Hindlimb muscle (tissue), 1 donor: ENCODE measurements at places on chromosomes 12 and 14. TPM values are rescaled to one million over a fixed set of nuclear protein-coding genes. Genes with fewer than 3 reads are reported as not detected.

DNA sequence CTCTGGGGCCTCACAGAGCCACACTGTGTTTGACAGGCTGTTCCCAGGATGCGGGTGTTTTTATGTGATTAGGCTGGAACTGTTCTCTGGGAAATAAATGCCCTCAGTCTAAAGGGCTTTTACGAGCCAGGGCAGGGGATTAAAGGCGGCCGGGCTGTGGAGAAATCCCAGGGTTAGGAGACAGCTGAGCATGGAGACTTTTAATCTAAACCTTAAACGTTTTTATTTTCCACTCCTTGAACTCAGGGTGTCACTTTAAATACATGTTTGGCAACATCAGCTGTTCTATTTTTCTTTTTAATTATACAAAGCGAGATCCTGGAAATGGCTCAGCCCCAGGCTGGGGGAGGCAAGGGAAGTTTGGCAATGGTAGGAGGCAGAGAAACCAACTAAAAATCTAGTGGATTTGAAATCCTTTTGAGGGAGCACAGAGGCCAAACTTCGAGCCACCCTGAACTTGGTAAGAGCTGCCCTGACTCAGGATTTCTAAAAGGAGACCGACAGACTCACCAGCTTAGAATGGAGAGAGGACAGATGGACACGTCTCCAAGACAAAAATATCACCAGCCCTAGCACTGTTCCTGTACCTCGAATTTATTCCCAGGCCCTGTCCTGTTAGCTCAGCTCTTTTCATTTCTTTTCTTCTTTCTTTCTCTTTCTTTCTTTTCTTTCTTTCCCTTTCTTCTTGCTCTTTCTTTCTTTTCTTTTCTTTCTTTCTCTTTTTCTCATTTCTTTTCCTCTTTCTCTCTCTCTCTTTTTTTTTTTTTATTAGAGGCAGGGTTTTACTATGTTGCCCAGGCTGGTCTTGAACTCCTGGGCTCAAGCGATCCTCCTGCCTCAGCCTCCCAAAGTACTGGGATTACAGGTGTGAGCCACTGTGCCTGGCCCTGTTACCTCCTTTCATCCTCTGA is 15.8 kb upstream of the ORAI1 start:
- DNase-seq = no peak

GRCh38 chr12:15979096-15980092 is 68.3 kb downstream of the DERA start:
- DNase-seq = no peak

- peak; percentile 52 for DNase-seq
These were observed 823 bp downstream of the ATG2B start for GRCh38 chr14:96362071-96362964.

DNA sequence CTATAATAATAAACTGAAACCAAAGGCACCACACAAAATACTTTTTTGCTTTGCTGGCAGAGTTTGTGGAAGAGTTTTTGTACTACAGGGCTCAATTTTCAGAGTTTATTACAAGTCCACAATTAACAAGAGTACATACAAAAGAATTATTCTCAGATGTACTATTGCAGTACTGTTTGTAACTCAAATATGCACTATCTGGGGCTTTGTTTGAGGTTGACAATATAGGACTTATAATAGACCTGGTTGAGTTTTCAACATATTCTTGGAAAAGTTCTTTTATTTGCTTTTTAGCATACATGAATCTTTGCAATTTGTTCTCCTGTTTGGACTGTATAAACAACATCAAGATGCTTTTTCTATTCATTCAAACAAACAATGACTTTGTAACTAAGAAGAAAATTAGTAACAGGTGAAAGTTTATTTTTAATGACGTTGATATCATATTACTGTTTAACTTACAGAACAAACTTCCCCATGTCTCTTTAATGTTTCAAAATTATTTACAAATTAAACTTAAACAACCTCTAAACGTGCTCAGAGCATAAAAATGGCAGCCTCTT is 407.4 kb upstream of the PRICKLE1 start:
- no peak for DNase-seq

DNA sequence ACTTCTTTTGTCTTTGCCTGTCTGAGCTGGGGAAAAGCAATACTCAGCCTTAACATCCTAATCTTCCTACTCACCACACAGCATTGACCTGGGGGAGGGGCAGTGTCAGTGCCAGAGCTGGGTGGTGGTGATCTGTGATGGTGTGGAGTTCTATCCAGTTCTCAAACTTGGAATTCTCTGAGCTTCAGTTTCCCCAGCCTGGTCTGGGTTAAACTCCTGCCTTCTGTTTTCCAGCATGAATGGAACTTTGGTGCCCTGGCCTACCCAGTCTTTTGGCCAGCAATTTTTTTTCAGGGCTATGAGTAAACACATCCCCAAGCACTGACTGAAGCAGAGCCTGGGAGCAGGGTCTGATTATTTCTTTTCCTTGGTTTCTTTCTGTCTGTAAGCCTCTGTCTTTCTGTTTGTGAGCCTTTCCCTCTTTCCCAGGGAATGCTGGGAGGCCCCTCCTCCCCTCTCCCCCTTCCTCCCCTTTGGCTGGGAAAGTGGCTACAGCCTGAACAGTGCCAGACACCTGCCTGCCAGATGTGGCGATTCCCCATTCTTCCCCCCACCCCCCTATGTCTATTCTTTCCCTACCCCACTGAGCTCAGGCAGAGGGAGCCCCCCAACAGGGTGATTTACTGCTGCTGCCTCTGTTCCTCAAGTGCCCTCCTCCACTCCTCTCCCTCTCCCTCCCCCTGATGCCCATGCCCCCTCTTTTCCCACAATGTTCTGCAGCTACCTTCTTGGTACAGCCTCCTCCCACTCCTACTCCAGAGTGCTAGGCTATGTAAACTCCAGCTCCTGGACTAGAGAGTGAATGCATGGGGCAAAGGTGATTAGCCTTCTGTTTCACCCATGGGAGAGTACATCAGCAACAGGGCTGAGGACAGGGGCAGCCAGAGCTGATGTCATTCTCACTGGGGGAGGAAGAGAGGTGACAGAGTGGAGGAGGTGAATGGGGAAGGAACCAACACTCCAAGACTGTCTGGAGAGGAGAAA is 11.1 kb downstream of the GPR84 start:
- DNase-seq = no peak

DNA sequence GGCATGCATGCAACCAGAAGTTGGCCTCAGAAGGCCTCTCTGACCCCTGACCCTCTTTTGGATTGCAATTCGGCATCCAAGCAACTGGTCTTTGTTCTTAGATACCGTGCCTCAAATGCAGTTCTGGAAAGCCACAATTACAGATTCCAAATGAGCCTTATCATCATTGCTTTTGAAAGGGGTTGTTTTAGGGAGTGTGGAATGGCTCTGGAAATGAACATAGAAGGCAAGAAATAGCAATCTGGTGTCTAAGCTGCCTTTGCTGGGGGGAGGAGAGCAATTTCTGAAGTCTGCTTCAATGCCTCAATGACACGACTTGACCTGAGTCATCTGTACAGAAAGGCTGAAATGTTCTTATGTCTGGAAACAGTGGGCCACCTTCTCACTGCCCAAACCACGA is 250.1 kb downstream of the NUAK1 start:
- DNase-seq = no peak

DNA sequence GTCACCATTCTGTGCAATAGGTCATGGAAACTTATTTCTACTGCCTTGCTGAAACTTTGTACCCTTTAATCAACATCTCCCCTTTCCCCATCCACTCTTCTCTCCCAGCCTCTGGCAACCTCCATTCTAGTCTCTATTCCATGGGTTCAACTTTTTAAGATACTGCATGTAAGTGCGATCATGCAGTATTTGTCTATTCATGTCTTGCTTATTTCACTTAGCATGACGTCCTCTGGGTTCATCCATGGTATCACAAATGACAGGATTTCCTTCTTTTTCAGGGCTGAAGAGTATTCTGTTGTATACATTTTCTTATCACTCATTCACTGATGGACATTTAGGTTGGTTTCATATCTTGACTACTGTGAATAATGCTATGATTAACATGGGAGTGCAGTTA is 222.4 kb downstream of the PAX9 start:
- DNase-seq = no peak

- no peak for DNase-seq
These were observed 216.1 kb downstream of the NUAK1 start for GRCh38 chr12:105922670-105923102.

- no peak for DNase-seq
These were observed 39.4 kb upstream of the BICDL1 start for GRCh38 chr12:119949594-119949993.

- no peak for DNase-seq
These were observed 3.5 kb downstream of the TGM1 start for GRCh38 chr14:24259282-24260025.

- DNase-seq = no peak
These were observed 704.3 kb upstream of the FLRT2 start for GRCh38 chr14:84825481-84826251.

DNA sequence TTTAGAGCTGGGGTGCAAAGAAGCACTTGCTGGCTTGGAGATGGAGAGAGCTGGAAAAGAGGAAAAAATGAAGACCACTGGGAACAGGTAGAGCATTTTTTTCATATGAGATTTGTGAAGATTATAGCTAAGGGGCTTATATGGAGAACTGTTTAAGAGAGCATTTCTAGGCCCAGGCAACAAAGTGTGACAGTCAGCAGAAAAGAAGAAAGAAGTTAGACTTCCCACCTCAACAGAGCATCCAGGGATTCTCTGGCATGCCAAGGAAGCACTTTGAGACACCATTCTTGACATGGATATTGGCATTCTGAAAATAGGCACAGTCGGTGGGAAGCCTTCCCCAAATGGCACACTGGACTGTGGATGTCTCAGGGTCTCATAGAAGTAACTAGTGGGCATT is 195.5 kb downstream of the KLHL28 start:
- DNase-seq = no peak

GRCh38 chr12:25883026-25883916 is 75.2 kb upstream of the RASSF8 start:
- no peak for DNase-seq

GRCh38 chr14:50804181-50804721 is 26.7 kb downstream of the NIN start:
- peak; percentile 57 for DNase-seq

GRCh38 chr14:100824091-100824551 is 1.8 kb upstream of the MEG3 start:
- DNase-seq = peak; percentile 78

DNA sequence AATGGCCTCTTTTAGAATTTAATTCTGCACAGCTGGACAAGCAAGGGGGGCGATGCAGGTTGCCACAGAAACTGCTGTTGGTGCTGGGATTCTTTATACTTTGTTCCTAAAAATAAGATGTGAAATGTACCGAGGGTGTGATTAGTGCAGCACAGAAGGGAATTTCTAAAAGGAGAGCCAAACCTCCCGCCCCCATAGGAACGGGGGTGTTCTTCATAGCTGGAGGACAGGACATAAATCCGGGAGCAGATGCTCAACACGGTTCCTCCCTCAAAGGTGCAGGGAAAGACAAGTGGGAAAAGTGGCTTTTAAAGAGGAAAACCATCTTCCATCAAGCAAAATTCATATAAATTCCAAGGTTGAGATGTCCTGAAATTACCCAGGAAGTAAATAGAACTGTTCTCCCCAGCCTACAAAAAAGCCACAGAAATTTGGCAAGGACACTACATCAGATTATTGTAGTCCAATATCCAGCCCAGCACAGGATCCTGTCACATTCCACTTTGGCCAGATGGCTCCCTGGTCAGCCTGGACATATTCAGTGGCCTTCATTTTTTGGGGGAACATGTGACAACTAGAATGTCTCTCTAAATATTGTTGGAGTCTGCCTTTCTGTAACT is 51.4 kb upstream of the TMX1 start:
- DNase-seq = no peak

DNA sequence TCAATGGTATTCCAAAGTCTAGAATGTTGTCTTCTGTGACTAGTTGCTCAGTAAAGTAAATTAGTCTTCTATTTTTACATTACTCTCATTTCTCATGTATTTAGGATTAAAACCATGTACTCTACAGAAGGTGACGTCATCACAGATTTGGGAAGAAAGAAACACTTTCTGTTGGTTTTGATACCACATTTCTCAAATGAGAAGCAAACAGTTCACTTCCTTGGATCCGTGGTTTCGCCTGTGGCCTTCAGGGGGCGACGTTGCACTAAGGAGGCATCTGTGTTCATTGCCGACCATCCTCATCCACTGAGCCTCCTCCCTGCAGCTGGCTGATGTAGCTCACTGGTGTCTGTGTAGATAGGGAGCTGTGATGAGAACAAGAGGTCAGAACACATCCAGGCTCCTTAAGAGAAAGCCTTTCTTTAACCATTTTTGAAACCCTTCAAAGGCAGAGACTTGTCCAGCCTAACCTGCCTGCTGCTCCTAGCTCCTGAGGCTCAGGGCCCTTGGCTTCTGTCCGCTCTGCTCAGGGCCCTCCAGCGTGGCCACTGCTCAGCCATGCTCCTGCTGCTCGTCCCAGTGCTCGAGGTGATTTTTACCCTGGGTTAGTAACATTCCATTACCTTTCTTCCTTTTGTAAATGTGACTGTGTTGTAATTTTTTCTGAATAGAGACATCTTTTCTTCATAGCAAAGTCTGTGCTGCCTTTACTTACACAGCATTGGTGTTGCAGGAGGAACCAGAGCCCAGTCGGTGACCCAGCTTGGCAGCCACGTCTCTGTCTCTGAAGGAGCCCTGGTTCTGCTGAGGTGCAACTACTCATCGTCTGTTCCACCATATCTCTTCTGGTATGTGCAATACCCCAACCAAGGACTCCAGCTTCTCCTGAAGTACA is 220.6 kb upstream of the OR4E1 start:
- DNase-seq = no peak

DNA sequence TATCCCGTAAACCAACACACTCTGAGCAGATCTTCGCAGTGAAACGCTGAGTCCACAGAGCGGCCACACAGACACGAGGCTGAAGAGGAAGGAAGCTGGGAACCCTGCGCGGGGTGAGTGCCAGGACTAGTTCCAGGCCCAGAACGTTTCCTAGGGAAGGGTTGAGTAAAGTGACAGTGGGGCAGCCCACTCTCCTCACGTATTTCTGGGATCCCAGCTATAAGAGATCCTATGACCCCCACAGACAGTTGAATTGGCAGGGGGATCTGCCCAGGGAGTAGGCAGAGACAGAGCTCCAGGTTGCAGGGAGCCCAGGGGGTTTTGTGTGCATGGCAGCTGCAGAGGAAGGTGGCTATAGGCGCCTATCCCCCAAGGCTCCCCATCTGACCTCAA is 51.1 kb downstream of the GTF2A1 start:
- DNase-seq = peak; percentile 61

- DNase-seq = no peak
These were observed 128.2 kb downstream of the BCL11B start for GRCh38 chr14:99143793-99144192.

Gene PGF
- 51.0 TPM for polyA plus RNA-seq

Gene IFNG-AS1
- 0.72 TPM for polyA plus RNA-seq

Gene FAM161B
- polyA plus RNA-seq = 11.1 TPM

Gene RNASE7
- polyA plus RNA-seq = 0.14 TPM

Gene SLCO1B1
- not detected for polyA plus RNA-seq

Gene AHNAK2
- 31.8 TPM for polyA plus RNA-seq

Gene NPFF
- 0.48 TPM for polyA plus RNA-seq

Gene IL23A
- 0.52 TPM for polyA plus RNA-seq

Gene KRT74
- not detected for polyA plus RNA-seq

Gene SERPINA3
- not detected for polyA plus RNA-seq

Gene PMEL
- 2.0 TPM for polyA plus RNA-seq

Gene CHD8
- polyA plus RNA-seq = 44.8 TPM
